ENCODE measurements at places on chromosomes 2 and 18. TPM values are rescaled to one million over a fixed set of nuclear protein-coding genes. Genes with fewer than 3 reads are reported as not detected.
A peak's percentile ranks its signal among the peaks of the same experiment; 100 is the strongest.

DNA sequence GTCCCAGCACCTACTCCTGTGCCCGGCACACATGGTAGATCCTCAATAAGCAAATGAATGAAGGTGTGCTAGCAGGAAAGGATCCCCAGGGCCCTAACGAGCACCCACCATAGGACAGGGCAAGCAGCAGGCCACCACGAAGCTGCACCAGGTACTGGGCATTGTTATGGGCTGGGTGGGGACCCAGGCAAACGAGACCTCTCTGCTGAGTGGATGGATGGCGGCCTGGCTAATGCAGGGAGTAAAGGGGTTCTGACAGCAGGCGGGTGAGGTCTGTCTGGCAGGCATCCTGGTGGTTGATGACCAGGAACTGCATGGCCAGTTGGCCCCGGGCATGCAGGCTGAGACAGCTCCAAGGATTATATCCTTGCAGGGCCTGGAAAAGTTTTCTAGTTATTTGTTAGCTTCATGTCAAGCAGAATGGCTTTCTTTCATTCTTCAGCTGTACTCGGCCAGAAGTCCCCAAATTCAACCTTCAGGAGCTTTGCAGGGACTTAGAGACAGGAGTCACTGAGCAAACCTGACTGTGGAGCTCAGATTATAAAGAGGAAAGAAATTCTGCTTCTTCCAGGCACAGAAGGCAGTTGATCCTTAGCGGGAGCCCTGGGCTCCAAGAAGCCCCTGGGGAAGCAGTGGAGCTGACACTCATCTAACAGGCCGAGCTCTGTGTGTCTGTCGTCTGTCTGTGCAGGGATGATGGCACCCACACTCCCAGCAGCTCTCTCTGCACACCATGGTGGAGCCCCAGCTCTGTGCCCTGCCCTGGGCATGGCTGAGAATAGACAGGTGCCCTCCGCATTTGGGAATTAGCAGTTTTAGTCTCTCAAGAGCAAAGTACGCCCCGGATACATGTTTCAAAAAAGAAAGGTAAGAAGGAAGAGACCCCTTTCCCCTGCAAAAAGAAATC, 51.2 kb downstream of the SDC1 start:
- no peaks in the 10 kb centered on the region for H3K36me3 ChIP-seq
- peak; percentile 22 for DNase-seq
- no peak overlapping the region for H3K27ac ChIP-seq
- H3K4me1 ChIP-seq, result no peaks in the 10 kb centered on the region
- H3K4me3 ChIP-seq, result no peak overlapping the region
- H3K27me3 ChIP-seq, result no peaks in the 10 kb centered on the region

DNA sequence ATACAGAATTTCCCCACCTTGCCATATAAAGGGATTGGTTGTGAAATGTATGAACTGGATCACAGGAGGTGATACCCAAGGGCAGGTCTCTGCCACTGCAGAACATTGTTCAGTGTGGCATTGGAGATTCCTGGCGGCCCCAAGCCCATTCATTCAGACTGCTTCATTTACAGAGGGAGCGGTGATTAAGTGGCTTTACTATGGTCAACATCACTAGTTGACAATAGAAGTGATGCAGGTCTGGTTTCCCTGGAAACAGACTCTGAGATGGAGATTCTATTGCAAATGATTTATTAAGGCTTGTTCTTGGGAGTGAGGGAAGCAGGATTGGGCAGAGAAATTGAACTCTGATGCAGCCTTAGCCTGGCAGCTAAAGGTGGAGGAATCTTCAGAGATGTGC, 62.4 kb downstream of the ZDBF2 start:
- no peaks in the 10 kb centered on the region for H3K4me1 ChIP-seq
- no peaks in the 10 kb centered on the region for H3K27me3 ChIP-seq
- H3K36me3 ChIP-seq, result no peaks in the 10 kb centered on the region
- no peak for DNase-seq
- H3K27ac ChIP-seq, result no peak overlapping the region

- H3K4me1 ChIP-seq, result peaks cover 37% of the 10 kb centered on the region
- no peaks in the 10 kb centered on the region for H3K27me3 ChIP-seq
- H3K27ac ChIP-seq, result no peak overlapping the region
- no peaks in the 10 kb centered on the region for H3K36me3 ChIP-seq
- no peak overlapping the region for H3K4me3 ChIP-seq
- DNase-seq, result peak; percentile 15
Measured at GRCh38 chr2:63737081-63737751, 104.5 kb upstream of the UGP2 start.

GRCh38 chr2:25590921-25591505, 82.4 kb downstream of the DTNB start:
- no peak overlapping the region for H3K4me3 ChIP-seq
- H3K27me3 ChIP-seq, result no peaks in the 10 kb centered on the region
- peak; percentile 48 for DNase-seq
- H3K36me3 ChIP-seq, result no peaks in the 10 kb centered on the region
- H3K4me1 ChIP-seq, result peaks cover 5% of the 10 kb centered on the region
- H3K27ac ChIP-seq, result no peak overlapping the region

DNA sequence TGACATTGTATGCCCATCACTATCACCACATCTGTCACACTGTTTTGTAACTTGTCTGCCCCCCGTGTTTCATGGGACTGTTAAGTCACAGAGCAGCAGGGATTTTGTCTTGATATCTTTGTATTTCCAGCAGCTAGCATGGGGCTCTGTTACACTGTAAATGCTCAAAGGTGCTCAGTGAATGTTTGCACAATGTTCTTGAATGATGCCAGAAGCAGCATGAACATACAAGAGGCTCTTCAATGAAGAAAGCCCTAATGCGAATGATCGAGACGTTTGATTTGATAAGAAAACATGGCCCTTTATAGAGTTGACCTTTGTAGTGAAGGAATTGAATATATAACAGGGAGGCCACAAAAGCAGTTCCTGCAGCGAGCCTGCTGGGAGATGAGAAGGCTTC, 120.9 kb upstream of the TTC39C start:
- H3K36me3 ChIP-seq, result peaks cover 4% of the 10 kb centered on the region
- DNase-seq, result no peak
- no peaks in the 10 kb centered on the region for H3K4me1 ChIP-seq
- no peak overlapping the region for H3K27ac ChIP-seq

DNA sequence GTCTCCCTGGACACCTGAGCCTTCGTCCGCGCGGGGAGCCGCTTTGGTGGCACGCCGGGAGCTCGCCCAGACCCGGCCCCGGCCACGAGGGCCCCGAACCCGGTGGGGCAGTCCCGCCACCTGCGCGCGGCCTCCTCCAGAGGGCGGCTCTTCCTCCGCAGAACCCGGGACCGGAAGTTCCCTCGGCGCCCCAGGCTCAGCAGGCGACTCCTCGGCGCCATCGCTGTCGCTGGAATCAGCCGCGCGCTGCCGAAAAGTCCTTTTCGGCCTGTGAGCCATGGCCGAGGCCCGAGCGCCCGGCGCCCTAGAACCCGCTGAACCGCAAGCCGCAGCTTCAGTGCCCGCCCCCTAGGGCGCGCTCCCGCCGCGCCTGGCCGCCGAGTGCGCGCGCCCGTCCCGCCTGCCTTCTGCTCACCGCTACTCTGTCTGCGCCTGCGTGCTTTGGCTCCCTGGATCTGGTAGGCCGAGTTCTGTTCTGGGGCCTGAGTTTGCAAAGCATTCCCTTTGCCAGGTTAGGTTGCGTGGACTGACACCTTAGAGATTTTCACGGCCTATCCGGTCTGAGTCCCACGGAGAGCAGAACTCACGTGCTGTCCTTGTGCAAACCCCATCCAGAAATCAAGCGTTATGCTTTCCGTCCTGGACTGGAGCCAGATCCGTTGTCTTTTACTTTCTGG, at the start of gene GCFC2:
GCFC2 (minus strand) TSS at position 339 of the 677 bp plus-strand sequence; CDS start at position 279, 60 bp downstream.
- H3K36me3 ChIP-seq, result peaks cover 5% of the 10 kb centered on the region
- peak; percentile 92 for DNase-seq
- H3K4me3 ChIP-seq, result peak within 1 kb of the TSS; percentile 88
- peaks cover 35% of the 10 kb centered on the region for H3K4me1 ChIP-seq

- H3K4me3 ChIP-seq, result no peak overlapping the region
- no peaks in the 10 kb centered on the region for H3K27me3 ChIP-seq
- no peaks in the 10 kb centered on the region for H3K36me3 ChIP-seq
Measured at GRCh38 chr2:33929467-33929866, 330.4 kb upstream of the FAM98A start.

Gene HNMT
- 65.5 TPM for polyA plus RNA-seq

Gene KCNG2
- not detected for polyA plus RNA-seq

Gene KDM3A
- 20.0 TPM for polyA plus RNA-seq

Measured in stomach (tissue), 19 donors.